ENCODE measurements at places on chromosomes 12 and 14.

DNA sequence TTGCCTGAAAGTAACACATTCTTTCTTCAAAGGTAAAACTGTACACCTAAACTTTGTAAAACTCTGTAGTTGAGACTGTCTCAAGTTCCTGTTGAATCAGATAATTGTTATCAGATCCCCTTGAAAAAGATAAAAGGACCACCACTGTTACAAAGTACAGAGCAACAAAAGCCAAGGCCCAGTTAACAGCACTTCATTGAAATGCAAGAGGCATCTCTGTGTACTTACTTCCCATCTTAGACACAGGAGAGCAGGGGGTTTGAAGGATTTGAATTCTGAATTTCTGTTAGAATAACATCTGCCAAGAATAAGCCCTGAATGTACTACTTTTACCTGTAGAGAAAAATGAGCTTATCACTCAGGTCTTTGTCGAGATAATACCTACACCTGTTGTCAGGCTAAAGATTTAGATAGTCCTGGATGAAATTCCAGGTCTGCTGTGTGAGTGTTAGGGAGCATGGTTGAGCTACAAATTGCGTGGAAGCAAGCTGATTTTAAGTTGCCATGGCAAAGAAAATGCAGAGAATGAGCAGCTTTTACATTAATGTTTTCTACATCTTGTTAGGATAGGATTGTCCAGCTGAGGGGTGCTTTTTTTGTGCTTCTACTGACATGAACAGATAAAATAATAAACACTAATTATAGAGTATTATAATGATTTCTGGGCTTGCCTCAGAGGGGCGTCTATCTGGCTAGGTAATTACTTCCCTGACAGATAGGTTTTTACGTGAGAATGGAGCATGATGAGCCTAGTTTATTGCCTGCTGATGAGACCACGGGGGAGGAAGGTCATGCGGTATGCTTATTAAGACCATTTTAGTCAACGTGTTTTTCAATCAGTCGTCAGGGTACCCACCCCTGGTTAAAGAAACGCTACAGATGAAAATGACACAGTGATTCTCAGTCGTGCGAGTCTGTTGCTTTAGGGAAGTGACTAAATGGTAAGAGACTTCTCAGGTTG lies 309.2 kb downstream of the PAWR start:
- DNase-seq = peak; percentile 8

DNA sequence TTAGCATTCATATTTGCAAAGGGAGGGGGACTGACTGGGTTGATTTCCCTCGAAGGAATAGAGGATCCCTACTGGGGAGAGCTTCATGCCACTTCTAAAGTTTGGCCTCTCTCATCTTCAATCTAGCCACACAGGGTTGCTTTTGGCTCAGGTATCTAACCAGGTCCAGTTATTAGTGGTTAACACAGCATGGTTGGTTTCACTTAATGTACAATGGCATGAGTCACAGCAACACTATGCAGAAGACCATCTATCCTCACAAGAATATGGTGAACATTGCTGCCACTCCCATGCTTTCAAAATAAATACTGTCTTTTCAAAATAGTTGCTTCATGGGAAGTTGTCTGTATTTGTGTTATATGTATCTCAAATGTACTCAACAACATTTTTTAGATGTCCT lies 6.6 kb upstream of the RAB3IP start:
- DNase-seq = no peak

DNA sequence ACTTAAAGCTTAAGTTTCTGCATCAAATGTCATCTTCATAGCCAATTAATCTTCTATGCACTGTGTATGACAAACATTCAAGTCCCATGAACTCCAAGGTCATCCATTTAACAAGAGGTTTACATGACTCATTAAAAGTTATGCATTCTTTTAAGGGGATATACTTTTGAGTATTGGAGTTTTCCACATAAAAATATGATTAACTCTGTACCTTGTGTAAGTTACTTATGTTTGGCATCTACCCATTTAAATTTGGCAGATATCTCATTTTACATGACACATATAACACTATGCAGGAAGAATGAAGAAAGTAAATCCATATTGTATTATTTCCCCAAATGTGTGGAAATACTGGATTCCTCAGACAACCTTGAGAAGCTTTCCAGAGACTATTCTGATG lies 240.2 kb downstream of the PAX9 start:
- DNase-seq = no peak

- no peak for DNase-seq
Observed at GRCh38 chr14:90608929-90609341, 207.3 kb downstream of the TTC7B start.

DNA sequence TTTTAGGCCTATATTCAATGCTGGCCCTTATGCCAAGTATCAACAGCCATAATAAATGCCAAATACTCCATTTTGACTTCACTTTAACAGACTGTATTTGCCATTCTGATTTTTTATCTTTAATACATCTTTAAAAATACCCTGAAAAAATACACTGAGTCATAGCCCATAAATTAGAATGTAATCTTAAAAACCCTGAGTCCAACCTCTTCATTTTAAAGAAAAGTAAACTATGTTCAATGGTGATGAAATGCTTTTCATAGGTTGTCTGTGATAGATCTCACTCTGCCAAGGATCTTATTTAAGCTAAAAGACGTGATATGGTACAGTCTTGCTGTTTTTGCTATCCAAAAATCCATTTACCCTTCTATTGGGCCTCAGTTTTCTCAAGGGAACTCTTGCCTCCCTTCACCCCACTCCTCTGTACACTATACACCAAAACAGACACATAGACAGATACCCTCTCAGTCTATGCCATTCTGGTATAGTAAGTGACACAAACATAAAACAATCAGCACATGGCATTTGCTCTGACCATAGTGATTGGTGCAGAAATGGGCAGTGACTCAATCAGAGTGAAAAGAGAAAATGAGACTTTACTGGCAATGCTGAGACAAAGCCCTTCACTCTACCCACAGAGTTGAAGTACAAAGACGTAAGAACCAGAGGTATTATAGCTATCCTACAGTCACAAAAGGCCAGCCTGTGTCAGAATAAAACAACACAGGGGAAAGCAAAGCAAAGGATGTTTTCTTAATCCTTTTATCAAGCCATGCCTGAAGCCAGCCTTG lies 49.1 kb downstream of the BTG1 start:
- DNase-seq = no peak

GRCh38 chr12:129409281-129409680 lies 494.5 kb downstream of the TMEM132D start:
- no peak for DNase-seq

DNA sequence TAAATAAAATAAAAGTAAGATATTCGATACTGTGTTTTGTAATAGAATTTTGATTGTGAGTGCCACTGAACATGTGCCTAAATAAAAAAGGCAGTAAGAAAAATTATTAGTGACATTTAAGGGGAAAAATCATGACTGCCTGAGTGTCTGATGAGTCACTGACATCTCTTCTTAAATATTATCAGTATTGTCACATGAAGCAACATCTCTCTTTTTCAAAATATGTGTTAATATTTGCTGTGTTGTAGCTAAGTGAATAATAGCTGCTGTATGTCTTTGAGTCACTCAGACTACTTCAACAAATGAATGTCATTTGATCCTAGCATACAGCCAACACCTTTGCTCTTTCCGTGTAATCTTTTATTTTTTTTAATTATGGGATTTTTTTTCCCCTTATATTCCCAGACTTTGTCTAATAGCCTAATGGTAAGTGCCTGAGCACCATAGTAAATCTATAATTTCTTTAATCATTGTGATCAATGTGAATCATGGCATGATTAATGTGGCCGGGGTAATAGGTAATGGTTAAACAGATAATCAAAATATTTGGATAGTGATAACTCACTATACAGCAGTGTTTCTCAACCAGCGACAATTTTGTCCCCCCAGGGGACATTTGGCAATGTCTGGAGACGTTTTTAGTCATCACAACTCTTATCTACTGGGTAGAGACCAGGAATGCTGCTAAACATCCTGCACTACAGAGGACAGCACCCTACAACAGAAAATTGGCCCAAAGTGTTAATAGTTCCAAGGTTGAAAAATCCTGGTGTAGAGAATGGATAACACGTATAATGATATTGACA lies 11.7 kb upstream of the OTX2 start:
- DNase-seq = no peak

GRCh38 chr12:122876731-122877130 lies 19.2 kb downstream of the VPS37B start:
- DNase-seq = no peak

- no peak for DNase-seq
Observed at GRCh38 chr12:92141591-92142121, 4.0 kb downstream of the BTG1 start.

- no peak for DNase-seq
Observed at GRCh38 chr12:15979096-15980092, 68.3 kb downstream of the DERA start.

- DNase-seq = no peak
Observed at GRCh38 chr14:30982533-30982932, 42.9 kb upstream of the AP4S1 start.

DNA sequence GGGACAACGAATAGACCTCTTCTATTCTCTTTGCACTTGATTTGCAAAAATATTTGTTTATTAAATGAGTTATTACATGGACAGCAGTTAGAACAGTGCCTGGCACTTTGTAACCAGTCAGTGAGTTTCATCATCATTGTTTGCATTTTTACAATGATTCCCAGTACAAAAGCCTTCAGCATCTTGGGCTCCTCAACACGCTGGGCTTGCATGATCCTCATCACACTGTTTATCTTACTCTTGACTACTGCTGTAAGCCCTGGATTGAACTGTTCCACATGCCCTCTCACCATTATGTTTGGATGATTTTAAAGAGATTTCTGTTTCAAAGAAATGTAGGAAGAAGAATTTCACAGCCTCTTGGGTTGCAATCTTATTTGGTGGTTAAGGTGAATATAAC lies 204.3 kb downstream of the PELI2 start:
- DNase-seq = no peak

- DNase-seq = no peak
Observed at GRCh38 chr14:105400016-105400415, 1.7 kb downstream of the TEX22 start.

DNA sequence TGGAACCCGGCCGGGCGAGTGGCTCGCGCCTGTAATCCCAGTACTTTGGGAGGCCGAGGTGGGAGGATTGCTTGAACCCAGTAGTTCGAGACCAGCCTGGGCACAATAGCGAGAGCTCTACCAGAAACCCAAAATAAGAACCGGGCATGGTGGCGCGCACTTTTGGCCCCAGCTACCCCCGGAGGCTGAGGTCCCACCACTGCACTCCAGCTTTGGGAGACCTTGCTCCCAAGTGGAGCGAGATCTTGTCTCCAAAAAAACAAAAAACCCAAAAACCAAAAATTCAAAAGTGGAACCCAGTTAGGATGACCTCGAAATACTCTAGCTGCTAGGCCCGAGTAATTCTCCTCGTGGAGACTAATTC lies 769 bp upstream of the VTI1B start:
- no peak for DNase-seq

- DNase-seq = no peak
Observed at GRCh38 chr12:63445224-63445880, 222.9 kb downstream of the DPY19L2 start.

DNA sequence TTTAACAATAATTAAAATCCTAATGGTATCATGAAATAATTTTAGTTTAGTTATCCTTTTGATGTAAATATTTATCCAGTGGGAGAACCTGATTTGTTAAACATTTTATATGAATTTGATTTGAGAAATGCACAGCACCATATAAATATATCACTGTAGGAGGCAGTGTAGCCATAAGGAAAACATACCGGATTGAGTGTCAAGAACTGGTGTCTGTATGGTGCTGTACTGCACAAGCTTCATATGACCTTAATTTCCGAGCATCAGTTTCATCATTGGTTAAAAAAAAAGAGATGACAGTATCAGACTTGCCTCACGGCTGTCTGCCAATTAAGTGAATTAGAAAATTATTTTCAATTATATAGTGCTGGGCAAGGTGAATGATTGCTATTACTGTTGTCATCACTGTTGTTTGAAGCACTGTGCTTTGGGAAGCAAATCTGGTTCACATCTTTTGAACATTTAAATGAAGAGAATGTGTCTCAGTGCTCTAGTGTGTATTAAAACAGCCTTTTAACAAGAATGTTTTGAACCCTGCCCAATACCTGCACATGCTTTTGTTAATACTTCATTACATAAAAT lies 72.1 kb downstream of the TMTC2 start:
- no peak for DNase-seq

DNA sequence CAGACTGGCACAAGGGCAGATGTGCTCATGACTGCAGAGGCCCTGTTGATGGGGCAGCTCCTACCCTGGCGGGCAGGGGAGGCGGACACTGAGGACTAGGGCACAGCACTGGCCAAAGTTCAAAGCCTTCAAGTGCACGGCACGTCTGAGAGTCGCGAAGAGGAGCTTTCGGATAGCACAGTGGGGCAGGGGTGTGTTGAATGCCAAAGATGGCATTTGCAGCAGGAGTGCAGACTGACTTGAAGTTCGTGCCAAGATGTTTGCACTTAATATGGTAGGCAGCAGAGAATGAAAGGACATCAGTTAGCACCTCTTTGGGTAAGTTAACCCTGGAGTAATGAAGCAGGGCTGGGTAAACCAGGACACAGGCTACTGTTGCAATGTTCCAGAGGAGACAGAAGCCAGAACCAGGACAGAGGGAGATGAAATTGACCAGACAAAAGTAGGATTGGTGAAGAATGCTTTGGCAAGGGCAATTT lies 6.7 kb upstream of the EML1 start:
- DNase-seq = no peak

- no peak for DNase-seq
Observed at GRCh38 chr12:117053050-117053400, 46.2 kb downstream of the TESC start.

- no peak for DNase-seq
Observed at GRCh38 chr12:54041097-54041690, 8.3 kb downstream of the HOXC5 start.

- DNase-seq = no peak
Observed at GRCh38 chr14:24399999-24400718, 1.4 kb downstream of the NYNRIN start.

DNA sequence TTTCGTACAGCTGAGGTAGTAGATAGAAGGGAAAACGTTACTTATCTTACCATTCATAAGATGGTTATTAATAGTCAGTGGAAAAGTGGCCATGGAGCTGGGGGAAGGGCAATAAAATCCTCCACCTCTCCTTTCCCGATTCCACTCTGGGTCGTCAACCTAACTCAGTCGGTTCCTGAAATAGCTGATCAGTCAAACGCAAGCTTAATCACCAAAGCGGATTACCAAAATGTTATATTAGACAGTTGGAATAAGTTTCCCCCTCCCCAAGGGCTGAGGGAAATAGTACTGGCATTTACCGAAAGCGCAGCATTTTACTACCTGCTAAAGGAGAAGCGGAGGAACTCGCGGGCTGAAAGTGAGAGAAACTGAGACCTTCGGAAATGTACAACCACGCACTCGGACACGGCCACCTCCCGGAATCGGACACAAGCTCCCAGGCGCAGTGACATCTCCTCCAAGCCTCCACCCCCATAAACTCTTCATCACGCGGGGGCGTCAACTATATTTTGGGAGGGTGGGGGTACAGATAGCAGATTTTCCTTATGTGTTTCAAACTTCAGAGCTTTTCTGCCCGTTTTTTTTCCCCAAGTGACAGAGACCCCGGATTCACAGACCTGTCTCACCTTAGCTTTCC lies 1.2 kb downstream of the PPM1H start:
- DNase-seq = no peak
